ENCODE measurements at places on chromosomes 12 and 14.
A peak's percentile ranks its signal among the peaks of the same experiment; 100 is the strongest.

DNA sequence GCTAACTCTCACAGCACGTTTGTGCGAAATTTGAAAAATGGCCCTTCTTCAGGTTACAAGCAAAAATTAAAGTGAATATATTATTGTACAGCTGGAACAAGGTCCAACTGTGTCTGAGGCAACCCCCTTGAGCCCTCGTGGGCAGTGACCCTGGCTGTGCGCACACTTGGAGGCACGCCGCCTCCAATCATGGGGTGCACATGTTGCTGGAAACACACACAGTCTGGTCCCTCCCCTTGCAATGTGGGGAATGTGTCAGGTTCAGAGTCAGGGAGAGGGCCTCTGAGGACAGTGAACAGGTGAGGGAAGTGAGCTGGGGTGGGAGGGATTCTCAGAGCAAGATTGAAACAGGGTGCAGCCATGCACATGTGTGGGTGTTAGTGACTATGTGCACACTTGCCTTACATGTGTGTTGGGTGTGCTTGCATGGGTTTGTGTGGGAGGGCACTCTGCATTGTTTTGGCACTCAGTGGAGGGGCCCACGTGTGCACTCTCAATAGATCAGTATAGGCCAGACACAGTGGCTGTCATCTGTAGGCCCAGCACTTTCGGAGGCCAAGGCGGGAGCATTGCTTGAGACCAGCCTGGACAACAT lies 9.6 kb downstream of the TSPAN9 start:
- no peak for DNase-seq

GRCh38 chr14:20477211-20477876 lies 8.1 kb downstream of the PNP start:
- DNase-seq, result peak; percentile 40

DNA sequence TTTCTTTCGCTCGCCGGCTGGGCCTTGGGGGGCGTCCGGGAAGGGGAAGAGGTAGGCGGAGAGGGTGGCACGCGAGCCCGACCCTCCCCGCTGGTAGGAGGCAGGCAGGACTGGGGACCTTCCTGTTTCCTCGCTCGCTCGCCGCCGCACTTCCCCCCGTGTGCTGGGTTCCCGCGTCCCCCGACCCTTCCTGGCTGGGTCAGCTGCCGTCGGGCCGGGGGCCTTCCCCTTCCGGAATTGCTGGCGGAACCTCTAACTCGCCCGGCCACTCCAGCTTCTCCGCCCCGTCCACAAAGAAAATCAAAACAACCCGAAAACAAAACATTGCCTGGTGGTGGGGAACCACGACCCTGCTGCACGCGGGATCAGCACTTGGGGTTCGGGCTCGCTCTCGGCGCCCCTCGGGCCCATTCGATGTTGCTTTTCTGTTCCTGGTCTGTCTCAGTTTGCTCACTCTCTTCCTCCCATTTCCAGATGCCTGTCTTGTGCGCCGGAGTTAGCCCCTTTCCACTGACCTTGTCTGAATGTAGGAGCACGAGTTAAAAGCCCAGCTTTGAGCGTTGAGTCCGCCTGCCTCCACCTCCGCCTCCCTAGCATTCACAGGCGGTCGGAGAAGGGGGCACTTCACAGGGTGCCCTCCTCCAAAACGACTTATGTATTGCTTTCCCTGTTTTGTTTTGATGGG lies 581 bp downstream of the PAPOLA start:
- peak; percentile 54 for DNase-seq

GRCh38 chr14:101044741-101045140 lies 141.2 kb upstream of the RTL1 start:
- no peak for DNase-seq

DNA sequence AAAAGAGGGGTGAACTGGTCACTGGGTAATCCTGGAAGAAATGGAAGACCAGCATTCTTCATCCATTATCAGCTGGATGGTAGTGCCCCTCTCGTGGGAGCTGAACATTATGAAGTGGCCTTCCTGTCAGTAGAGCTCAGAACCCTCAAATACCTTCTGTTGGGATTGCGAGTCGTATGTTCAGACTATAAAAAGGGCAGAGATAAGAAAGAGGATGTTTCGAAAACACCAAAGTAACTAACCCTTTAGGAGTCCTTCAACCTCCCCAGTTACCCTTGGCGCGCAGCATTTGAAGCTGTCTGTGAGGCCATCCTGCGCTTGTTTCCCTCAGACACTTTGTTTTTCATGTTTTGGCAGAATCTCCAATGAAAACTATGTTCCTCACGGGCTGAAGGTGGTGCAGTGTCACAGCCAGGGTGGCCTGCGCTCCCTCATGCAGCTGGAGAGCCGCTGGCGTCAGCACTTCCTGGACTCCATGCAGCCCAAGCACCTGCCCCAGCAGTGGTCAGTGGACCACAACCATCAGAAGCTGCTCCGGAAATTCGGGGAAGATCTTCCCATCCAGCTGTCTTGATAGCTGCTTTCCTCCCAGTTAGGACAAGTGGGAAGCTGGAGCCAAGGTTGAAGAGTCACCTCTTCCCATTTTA lies 19.3 kb upstream of the GALNT16 start:
- DNase-seq, result no peak

- DNase-seq, result peak; percentile 43
Observed at GRCh38 chr12:54723379-54724256, 75.5 kb upstream of the DCD start.

GRCh38 chr12:28086521-28087155 lies 103.6 kb upstream of the CCDC91 start:
- DNase-seq, result peak; percentile 19

DNA sequence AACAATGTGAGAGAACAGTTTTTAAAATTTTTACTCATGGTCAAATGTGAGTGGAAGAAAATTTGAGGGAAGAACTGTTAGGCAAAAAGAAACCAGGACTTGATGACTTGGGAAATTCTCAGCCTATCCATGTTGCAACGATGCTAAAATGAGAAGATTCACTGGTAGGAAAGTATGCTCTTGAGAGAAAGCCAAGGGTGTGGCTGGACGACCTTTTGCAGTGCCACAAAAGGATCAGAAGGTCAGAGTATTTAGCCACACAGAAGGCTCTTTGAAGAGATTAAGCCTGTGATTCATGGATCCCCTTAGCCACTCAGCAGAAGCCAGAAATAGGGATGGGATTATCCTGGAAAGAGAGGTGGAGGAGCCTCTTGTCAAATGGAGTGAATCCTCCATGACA lies 336.8 kb downstream of the LRIG3 start:
- DNase-seq, result no peak

DNA sequence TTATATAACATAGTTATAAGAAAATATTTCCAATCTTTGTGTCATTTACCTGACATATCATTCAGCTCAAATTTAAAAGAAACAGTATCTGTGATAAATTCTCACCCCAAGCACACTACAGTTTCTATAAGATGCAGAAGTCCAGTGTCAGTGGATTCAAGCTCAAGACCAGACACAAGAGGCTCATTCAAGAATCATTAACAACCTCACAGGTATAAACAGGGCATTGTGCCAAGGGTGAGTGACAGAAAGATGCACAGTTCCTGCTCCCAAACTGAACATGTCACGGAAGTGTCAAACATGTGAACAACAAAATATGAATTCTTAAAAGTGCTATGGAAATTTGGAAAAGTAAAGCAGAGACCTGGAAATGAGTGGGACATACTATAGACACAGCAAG lies 12.8 kb downstream of the ATP2B1 start:
- no peak for DNase-seq

DNA sequence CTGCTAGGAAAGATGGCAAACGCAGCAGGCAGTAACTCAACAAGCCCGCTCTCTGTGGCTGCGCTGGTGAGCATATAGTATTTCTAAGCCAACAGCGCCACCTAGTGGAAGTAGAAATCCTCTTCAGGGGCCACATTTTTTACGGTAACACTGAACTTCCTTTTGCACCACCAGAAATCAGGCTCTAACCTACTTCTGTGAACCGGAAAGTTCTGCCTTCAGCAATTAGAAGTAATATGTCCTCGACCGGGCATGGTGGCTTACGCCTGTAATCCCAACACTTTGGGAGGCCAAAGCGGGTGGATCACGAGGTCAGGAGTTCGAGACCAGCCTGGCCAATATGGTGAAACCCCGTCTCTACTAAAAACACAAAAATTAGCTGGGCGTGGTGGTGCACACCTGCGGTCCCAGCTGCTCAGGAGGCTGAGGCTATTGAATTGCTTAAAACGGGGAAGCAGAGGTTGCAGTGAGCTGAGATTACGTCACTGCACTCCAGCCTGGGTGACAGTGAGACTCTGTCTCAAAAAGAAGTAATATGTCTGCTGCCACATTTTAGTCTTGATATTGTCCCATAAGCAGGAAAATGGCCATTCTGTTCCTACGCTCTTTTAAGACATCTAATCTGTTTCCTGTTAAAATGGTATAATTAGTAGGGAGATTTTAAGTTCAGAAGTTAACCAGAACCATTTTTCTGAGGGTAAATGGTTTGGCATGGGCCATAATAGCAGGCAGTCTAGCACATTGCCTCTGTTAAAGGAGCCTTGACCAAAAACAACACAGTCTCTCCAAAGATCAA lies 26.8 kb downstream of the APOBEC1 start:
- peak; percentile 87 for DNase-seq

DNA sequence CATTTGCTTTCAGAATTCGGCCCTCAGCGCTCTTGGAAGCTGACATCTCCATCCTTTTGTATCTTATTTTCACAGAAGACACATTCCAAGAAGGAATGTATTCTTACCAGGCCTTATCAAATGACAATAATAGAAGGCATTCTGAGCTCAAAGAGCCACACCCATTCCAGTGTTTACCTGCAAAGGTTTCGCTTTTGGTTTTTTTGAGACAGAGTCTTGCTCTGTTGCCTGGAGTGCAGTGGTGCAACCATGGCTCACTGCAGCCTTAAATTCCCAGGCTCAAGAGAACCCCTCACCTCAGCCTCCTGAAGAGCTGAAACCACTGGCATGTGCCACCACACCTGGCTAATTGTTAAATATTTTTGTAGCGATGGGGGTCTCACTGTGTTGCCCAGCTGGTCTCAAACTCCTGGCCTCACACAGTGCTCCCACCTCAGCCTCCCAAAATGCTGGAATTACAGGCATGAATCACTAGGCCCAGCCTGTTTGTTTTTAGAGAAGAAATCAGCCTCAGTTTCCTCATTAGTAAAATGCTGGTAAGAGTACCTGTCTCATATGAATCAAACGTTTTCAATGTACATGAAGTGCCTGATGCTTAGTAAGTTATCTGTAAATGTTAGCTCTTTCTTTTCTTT lies 69.2 kb downstream of the SLC6A12 start:
- DNase-seq, result no peak

DNA sequence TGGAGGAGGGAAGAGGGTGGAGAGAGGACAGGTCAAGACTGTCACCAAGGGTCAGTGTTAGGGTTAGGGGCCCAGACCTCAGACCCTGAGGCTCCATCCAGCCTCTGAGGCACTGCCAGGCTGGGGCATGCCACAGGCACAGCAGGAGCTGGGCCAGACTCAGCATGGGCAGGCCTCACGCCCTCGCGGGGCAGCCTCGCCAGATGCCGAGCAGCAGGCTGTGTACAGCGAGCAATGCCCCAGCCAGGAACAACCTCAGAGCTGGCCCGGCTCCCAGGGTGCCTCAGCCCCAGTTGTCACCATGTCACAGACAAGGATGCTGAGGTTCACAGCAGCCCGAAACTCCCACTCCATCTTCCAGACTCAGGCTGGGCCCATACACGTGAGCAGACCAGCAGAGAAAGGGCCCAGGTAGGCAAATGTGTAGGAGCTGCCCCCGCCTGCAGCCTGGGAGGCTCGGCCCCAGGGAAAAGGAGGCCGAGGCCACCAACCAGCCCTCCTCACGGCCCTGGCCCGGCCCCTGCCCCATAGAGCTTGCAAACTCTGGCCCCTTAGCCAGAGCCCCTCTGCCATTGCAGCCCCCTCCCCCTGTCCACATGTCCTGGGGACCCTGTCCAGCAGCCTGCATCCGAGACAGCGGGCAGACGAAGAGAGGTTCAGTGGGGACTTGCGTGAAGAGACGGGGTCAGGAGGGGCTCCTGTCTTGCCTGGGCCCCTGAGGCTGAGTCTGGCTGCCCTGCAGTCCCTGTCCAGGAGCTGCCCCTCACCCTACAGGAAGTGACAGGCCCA lies 7.5 kb downstream of the C14orf180 start:
- DNase-seq, result no peak

DNA sequence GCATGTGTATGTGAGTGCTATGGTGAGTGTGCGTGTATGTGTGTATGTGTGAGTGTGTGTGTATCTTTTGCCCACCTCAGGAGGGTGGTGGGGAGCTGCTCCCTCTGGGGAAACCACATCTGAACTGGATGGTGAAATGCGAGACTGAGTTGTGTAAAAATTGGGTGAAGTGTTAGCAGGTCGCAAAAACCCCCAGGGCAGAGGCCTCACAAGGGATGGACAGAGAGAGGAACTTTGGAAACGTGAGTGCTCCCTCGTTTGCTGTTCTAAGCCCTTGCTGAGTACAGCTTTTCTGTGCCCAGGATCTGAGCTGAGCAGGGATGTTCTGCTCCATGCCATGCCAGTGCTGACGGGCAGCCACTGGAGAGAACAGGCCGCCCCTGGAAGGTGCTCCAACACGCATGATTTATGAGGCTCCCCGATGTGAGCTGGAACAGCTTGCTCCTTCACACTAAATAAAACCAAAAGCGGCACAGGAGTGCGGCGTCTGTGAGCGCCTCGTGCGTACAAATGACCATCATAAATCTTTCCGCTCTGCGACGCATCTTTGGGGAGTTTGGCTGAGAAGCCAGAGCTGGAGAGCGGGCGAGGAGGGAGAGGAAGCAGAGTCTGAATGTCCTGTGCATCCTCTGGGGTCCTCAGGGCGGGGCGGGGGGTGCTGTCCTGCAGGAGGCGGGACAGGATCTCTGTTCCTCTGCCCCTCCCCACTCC lies 14.1 kb upstream of the GALNT9 start:
- DNase-seq, result no peak

GRCh38 chr14:64708148-64709004 lies 4.2 kb downstream of the PLEKHG3 start:
- DNase-seq, result no peak

DNA sequence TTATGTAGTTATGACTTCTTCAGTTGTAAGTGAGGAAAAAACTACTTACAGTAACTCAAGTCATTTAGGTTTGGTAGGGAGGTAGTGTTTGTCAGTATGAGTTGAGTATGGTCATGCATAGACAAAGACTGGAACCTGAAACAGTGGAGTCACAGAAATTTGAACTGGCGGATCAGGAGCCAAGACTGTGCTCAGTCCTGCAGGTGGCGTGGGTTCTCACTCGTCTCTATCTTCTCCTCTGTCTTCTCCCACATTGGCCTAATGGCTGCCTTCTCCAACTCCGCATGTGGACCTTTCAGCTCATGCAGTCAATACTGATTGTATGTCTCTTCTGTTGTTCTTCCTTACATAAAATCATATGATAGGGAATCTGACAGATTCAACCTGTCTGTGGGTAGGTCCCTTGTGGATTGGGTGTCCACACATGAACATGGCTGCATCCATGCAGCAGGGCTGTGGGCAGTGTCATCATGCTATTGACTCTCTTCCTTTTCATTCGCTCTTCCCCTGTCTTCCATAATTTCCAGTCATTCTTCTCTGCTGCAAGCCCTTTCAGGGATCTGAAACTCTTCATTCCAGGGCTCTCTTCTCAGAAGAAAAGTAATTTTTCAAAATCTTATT lies 78.8 kb upstream of the NEDD1 start:
- DNase-seq, result peak; percentile 6

GRCh38 chr12:61869796-61870195 lies 390.4 kb upstream of the USP15 start:
- DNase-seq, result no peak
